Type B pancreatic cell (in vitro differentiated cells): ENCODE measurements at places on chromosomes 1 and 21. TPM values are rescaled to one million over a fixed set of nuclear protein-coding genes. Genes with fewer than 3 reads are reported as not detected.

- peaks cover 8% of the 10 kb centered on the region for H3K36me3 ChIP-seq
- peaks cover 21% of the 10 kb centered on the region for H3K4me1 ChIP-seq
- DNase-seq: no peak
- no peaks in the 10 kb centered on the region for H3K27me3 ChIP-seq
- peak overlapping the region; percentile 99 for H3K27ac ChIP-seq
Observed at GRCh38 chr1:223844787-223845036, 1.0 kb downstream of the TP53BP2 start.

DNA sequence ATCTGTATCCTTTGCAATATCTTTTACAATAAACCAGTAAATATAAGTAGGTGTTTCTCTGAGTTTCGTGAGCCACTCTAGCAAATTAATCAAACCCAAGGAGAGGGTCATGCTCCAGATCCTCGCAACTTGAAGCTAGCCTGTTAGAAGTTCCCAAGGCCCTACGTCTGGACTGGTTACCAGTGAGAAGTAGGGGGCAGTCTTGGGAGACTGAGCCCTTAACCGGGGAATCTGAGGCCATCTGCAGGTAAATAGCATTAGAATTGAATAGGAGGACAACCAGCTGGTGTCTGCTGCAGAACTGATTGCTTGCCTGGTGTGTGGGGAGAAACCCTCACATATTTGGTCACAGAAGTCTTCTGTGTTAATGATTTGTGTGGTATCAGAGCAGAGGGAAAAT, 190.5 kb downstream of the RYR2 start:
- no peaks in the 10 kb centered on the region for H3K36me3 ChIP-seq
- H3K4me1 ChIP-seq: no peaks in the 10 kb centered on the region
- DNase-seq: no peak
- H3K4me3 ChIP-seq: no peak overlapping the region
- H3K27ac ChIP-seq: no peak overlapping the region

GRCh38 chr1:56964349-56965017, 1.3 kb downstream of the C8B start:
- no peaks in the 10 kb centered on the region for H3K36me3 ChIP-seq
- no peaks in the 10 kb centered on the region for H3K4me1 ChIP-seq
- H3K27ac ChIP-seq: no peak overlapping the region
- H3K4me3 ChIP-seq: no peak overlapping the region
- peaks cover 4% of the 10 kb centered on the region for H3K27me3 ChIP-seq

LRRC38 gene
- total RNA-seq: 1.0 and 2.6 TPM in 2 replicates

SH3BGR gene
- total RNA-seq: 2.2 and 2.8 TPM in 2 replicates

GRCh38 chr1:199573047-199573446, 454.5 kb upstream of the NR5A2 start:
- H3K36me3 ChIP-seq: no peaks in the 10 kb centered on the region
- no peak for DNase-seq
- no peak overlapping the region for H3K4me3 ChIP-seq
- H3K4me1 ChIP-seq: no peaks in the 10 kb centered on the region
- H3K27ac ChIP-seq: no peak overlapping the region

LIPI gene
- total RNA-seq: not detected in 2 replicates

TNN gene
- 0.57 and 5.0 TPM in 2 replicates for total RNA-seq

DNA sequence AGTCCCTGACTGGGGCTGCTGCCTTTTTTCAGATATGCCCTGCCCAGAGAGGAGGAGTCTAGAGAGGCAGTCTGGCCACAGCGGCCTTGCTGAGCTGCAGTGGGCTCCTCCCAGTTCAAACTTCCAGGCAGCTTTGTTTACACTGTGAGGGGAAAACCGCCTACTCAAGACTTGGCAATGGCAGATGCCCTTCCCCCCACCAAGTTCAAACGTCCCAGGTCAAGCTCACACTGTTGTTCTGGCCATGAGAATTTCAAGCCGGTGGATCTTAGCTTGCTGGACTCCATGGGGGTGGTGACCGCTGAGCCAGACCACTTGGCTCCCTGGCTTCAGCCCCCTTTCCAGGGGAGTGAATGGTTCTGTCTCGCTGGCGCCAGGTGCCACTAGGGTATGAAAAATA, 18.3 kb upstream of the C1orf53 start:
- no peaks in the 10 kb centered on the region for H3K36me3 ChIP-seq
- H3K4me1 ChIP-seq: no peaks in the 10 kb centered on the region
- no peak overlapping the region for H3K27ac ChIP-seq
- no peak overlapping the region for H3K4me3 ChIP-seq
- DNase-seq: no peak

OR2L5 gene
- not detected in 2 replicates for total RNA-seq

OR2T2 gene
- total RNA-seq: not detected in 2 replicates

DNA sequence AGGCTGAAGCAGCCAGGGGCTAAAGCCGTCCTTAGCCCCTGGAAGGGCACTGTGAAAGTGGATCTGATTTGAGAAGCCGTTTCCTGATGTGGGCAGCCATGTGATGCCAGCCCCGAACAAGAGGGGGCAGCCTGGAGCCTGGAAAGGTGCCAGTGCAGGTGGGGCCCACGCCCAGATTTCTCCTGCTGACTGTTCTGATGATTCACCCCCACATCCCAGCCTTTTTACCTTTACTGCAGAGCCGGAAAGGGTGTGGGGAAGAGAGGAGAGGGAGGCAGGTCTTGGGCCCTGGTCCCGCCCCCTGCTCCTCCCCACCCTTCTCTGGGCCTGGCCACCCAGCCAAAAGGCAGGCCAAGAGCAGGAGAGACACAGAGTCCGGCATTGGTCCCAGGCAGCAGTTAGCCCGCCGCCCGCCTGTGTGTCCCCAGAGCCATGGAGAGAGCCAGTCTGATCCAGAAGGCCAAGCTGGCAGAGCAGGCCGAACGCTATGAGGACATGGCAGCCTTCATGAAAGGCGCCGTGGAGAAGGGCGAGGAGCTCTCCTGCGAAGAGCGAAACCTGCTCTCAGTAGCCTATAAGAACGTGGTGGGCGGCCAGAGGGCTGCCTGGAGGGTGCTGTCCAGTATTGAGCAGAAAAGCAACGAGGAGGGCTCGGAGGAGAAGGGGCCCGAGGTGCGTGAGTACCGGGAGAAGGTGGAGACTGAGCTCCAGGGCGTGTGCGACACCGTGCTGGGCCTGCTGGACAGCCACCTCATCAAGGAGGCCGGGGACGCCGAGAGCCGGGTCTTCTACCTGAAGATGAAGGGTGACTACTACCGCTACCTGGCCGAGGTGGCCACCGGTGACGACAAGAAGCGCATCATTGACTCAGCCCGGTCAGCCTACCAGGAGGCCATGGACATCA, at the start of gene SFN:
Gene SFN, plus strand, starts transcription at position 369 of the 904 bp plus-strand sequence. Its CDS starts 64 bp downstream, at position 433.
- no peaks in the 10 kb centered on the region for H3K36me3 ChIP-seq
- peak; percentile 74 for DNase-seq
- H3K27ac ChIP-seq: peak within 1 kb of the TSS; percentile 96
- peak within 1 kb of the TSS; percentile 92 for H3K4me3 ChIP-seq
- H3K4me1 ChIP-seq: peaks cover 19% of the 10 kb centered on the region
- H3K27me3 ChIP-seq: no peaks in the 10 kb centered on the region

DNA sequence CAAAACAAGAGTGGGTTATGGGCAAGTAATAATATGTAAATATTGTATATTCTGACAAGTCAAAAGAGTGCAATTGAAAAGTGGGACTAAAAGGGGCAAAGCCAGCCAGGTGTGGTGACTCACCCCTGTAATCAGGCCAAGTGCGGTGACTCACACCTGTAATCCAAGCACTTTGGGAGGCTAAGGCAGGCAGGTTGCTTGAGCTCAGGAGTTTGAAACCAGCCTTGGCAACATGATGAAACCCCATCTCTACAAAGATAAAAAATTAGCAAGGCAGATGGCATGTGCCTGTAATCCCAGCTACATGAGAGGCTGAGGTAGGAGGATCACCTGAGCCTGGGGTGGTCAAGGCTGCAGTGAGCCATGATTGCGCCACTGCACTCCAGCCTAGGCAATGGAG, 304.0 kb downstream of the HHIPL2 start:
- no peaks in the 10 kb centered on the region for H3K36me3 ChIP-seq
- peaks cover 5% of the 10 kb centered on the region for H3K27me3 ChIP-seq
- peaks cover 6% of the 10 kb centered on the region for H3K4me1 ChIP-seq
- no peak for DNase-seq

DNA sequence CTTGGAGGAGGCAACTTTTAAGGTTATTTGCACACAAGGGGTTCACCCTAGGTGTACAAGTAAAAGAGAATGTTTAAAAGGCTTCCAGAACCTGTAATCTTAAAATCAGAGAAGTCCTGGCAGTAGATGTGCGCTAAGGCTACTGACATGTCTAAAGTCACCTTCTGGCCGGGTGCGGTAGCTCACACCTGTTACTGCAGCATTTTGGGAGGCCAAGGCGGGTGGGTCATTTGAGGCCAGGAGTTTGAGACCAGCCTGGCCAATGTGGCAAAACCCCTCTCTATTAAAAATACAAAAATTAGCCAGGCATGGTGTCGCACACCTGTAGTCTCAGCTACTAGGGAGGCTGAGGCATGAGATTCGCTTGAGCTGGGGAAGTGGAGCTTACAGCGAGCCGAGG, 20.3 kb upstream of the DEGS1 start:
- peaks cover 6% of the 10 kb centered on the region for H3K36me3 ChIP-seq
- H3K4me1 ChIP-seq: peaks cover 4% of the 10 kb centered on the region
- H3K4me3 ChIP-seq: no peak overlapping the region
- DNase-seq: no peak
- H3K27me3 ChIP-seq: no peaks in the 10 kb centered on the region

OXCT2 gene
- total RNA-seq: 0.21 and 0.65 TPM in 2 replicates

APOBEC4 gene
- not detected in 2 replicates for total RNA-seq

DNA sequence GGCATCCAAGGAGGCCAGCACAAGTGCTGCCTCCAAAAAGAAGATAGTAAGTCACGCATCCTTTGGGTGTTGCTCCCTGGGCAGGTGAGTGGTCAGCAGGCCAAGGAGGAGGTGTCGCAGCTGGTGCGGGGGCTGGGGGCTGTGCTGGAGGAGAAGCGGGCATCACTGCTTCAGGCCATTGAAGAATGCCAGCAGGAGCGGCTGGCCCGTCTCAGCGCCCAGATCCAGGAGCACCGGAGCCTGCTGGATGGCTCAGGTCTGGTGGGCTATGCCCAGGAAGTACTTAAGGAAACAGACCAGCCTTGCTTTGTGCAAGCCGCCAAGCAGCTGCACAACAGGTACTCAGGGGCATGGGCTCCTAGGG, 4.3 kb downstream of the TRIM46 start:
- H3K4me1 ChIP-seq: peaks cover 14% of the 10 kb centered on the region
- peaks cover 3% of the 10 kb centered on the region for H3K27me3 ChIP-seq
- peaks cover 5% of the 10 kb centered on the region for H3K36me3 ChIP-seq
- DNase-seq: no peak

- peaks cover 18% of the 10 kb centered on the region for H3K4me1 ChIP-seq
- no peak overlapping the region for H3K27ac ChIP-seq
- peaks cover 18% of the 10 kb centered on the region for H3K27me3 ChIP-seq
- DNase-seq: no peak
- H3K4me3 ChIP-seq: no peak overlapping the region
Observed at GRCh38 chr21:35236090-35236489, 187.0 kb upstream of the RUNX1 start.

DNA sequence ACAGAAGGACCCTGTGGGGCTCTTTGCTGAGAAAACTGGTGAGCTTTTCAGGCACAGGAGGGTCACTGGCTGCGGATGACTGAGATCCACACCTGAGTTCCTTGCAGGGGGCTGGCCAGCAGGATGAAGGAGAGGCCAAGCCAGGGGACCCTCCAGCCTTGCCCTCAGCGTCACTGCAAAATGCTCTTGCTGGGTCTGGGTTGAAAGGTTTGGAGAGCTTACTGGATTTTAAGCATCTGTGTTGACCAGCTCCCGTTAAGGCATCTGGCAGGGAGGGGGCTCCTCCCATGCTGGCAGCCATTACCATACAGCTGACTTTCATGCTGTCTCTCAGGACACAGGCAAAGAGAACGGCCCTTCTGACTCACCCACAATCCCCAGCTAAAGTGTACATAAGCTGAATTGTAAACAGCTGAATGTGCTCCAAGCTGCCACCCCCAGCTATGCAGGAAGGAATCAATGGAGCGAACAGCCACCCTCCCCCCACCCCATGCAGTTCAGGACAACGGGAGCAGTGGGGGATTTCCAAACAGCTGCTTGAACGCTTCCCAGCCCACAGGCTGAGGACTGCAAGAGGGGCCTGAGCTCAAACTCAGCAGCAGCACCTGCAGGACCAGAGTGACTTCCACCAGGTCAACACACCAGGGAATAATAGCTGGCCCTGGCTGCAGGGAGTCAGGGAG, 21.3 kb upstream of the A3GALT2 start:
- H3K4me3 ChIP-seq: peak overlapping the region; percentile 69
- peaks cover 19% of the 10 kb centered on the region for H3K36me3 ChIP-seq
- peak overlapping the region; percentile 70 for H3K27ac ChIP-seq
- H3K4me1 ChIP-seq: peaks cover 75% of the 10 kb centered on the region
- no peaks in the 10 kb centered on the region for H3K27me3 ChIP-seq

GRCh38 chr1:156503698-156504437, 3.3 kb upstream of the MEF2D start:
- peaks cover 4% of the 10 kb centered on the region for H3K27me3 ChIP-seq
- DNase-seq: no peak
- H3K4me3 ChIP-seq: peak overlapping the region; percentile 85
- H3K36me3 ChIP-seq: no peaks in the 10 kb centered on the region

GRCh38 chr1:75613916-75614315, 3.0 kb upstream of the SLC44A5 start:
- DNase-seq: no peak
- H3K4me3 ChIP-seq: peak overlapping the region; percentile 82
- no peaks in the 10 kb centered on the region for H3K36me3 ChIP-seq
- peaks cover 13% of the 10 kb centered on the region for H3K4me1 ChIP-seq

GNG5 gene
- 114 and 125 TPM in 2 replicates for total RNA-seq

LAD1 gene
- 41.2 and 79.5 TPM in 2 replicates for total RNA-seq

GRCh38 chr1:204432708-204433107, 21.1 kb upstream of the PPP1R15B start:
- H3K36me3 ChIP-seq: peaks cover 25% of the 10 kb centered on the region
- H3K27ac ChIP-seq: no peak overlapping the region
- no peak for DNase-seq
- peaks cover 9% of the 10 kb centered on the region for H3K4me1 ChIP-seq

DNA sequence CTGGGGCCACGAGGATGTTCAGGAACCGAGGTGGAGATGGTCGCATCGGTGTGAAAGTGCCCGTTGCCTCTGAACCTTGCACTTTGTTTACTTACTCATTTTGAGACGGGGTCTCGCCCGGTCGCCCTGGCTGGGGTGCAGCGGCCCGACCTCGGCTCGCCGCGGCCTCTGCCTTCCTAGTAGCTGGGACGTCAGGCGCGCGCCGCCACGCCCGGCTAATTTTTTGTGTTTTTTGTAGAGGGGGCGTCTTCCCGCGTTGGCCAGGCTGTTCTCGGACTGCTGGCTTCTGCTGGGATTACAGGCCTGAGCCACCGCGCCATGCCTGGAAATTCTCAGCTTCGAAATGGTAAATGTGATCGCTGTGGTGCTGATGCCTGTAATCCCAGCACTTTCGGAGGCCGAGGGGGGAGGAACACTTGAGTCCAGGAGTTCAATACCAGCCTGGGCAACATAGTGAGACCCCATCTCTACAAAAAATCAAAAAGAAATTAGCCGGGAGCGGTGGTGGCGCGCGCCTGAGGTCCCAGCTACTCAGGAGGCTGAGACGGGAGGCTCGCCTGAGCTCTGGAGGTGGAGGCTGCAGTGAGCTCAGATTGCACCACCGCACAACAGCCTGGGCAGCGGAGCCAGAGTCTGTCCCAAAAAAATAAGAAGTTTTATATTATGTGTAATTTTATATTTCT, 684 bp upstream of the MRPL20 start:
- DNase-seq: no peak
- peak overlapping the region; percentile 78 for H3K27ac ChIP-seq

ADAMTS1 gene
- 34.9 and 77.3 TPM in 2 replicates for total RNA-seq

YBEY gene
- 17.9 and 20.0 TPM in 2 replicates for total RNA-seq
